HTR-8/SVneo (cell line): ENCODE measurements at places on chromosomes 5 and 9.

- DNase-seq: no peak
Observed at GRCh38 chr5:149754172-149754880, 24.2 kb downstream of the PPARGC1B start.

- no peak for DNase-seq
Observed at GRCh38 chr9:85155352-85155751, 485.8 kb downstream of the NTRK2 start.

GRCh38 chr9:96457266-96457665, 7.3 kb downstream of the HABP4 start:
- no peak for DNase-seq

DNA sequence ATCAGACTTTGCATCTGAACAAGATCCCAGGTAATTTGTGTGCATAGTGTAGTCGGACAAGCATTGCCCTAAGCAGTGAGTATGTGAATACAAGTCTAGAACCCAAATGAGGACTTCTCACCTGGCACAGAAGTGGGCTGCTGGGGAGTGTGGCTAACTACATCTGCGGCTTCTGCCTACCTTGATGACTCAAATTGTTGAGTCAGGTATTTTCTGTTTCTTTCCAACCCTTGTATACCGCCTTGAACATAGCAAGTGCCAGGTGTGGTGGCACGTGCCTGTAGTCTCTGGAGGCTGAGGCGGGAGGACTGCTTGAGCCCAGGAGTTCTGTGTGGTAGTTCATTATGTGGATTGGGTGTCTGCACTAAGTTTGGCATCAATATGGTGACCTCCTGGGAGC, 7.9 kb upstream of the JADE2 start:
- no peak for DNase-seq

GRCh38 chr5:143495110-143495509, 91.6 kb upstream of the NR3C1 start:
- DNase-seq: no peak

- no peak for DNase-seq
Observed at GRCh38 chr9:109467936-109468335, 30.2 kb downstream of the PTPN3 start.
